ENCODE measurements at places on chromosomes 2 and 18. TPM values are rescaled to one million over a fixed set of nuclear protein-coding genes. Genes with fewer than 3 reads are reported as not detected.

DNA sequence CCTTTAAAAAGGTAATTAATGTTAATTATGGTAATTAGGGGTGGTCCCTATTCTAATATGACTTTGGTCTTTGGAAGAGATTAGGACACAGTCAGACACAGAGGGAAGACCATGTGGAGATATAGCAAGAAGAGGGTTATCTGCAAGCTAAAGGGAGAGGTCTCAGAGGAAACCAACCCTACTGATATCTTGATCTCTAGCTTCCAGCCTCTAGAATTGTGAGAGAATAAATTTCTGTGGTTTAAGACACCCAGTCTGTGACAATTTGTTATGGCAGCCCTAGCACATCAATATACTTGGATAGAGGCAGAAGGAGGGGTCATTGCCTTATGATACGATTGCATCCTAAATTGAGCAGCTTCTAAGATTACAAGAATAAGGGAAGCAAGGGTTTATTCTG lies 21.3 kb upstream of the NT5C1B start:
- no peaks in the 10 kb centered on the region for H3K36me3 ChIP-seq
- H3K4me1 ChIP-seq = no peaks in the 10 kb centered on the region
- no peak for DNase-seq
- H3K4me3 ChIP-seq = no peak overlapping the region

Gene NT5C1B
- not detected for total RNA-seq

Gene RIT2
- total RNA-seq = not detected

GRCh38 chr2:139259422-139260051 lies 479.3 kb upstream of the NXPH2 start:
- H3K4me1 ChIP-seq = no peaks in the 10 kb centered on the region
- no peaks in the 10 kb centered on the region for H3K27me3 ChIP-seq
- H3K4me3 ChIP-seq = no peak overlapping the region
- H3K27ac ChIP-seq = no peak overlapping the region

DNA sequence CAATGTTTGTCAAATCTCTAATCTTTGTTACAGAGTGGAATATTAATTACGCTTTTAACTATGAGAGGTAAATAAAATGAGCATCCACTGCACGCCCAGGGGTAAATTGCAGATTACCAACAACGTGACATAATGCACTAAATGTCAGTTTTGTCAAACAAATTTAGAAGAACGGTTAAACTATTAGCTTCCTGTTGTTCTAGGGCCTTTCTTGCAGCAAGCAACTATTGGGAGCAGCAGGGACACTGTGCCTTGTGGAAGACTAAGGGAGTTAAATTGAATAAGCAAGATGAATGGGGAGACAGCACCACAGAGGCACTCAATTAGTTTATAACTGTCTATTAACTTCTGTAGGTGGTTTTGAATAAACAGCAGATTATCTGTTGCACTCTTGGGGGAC lies 391.0 kb upstream of the RAB12 start:
- no peak overlapping the region for H3K27ac ChIP-seq
- H3K36me3 ChIP-seq = no peaks in the 10 kb centered on the region
- DNase-seq = no peak
- H3K27me3 ChIP-seq = peaks cover 6% of the 10 kb centered on the region
- peaks cover 8% of the 10 kb centered on the region for H3K4me1 ChIP-seq

DNA sequence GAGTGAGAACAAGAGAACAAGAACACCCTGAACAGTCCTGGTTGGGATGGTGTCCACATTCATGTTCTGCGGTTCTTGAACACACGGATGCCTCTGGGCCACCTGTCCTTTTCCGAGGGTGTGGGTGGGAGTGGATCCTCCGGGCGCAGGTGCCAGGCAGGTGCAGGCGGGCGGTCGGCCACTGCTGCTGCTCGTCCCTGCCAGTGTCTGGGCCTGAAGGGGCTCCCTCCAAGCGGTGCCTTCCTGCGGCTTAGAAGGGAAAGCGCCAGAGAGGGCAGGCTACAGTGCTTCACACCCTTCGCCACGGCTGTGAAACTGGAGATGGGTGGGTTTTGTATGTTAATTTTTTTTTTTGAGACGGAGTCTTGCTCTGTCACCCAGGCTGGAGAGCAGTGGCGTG lies 8.0 kb upstream of the D2HGDH start:
- H3K4me3 ChIP-seq = no peak overlapping the region
- peaks cover 5% of the 10 kb centered on the region for H3K36me3 ChIP-seq
- no peaks in the 10 kb centered on the region for H3K27me3 ChIP-seq
- no peak for DNase-seq

Gene GPR45
- 0.22 TPM for total RNA-seq

- H3K27me3 ChIP-seq = no peaks in the 10 kb centered on the region
- no peaks in the 10 kb centered on the region for H3K36me3 ChIP-seq
- no peak overlapping the region for H3K27ac ChIP-seq
- DNase-seq = no peak
- no peak overlapping the region for H3K4me3 ChIP-seq
These were observed 35.1 kb downstream of the GALM start for GRCh38 chr2:38700881-38701458.

DNA sequence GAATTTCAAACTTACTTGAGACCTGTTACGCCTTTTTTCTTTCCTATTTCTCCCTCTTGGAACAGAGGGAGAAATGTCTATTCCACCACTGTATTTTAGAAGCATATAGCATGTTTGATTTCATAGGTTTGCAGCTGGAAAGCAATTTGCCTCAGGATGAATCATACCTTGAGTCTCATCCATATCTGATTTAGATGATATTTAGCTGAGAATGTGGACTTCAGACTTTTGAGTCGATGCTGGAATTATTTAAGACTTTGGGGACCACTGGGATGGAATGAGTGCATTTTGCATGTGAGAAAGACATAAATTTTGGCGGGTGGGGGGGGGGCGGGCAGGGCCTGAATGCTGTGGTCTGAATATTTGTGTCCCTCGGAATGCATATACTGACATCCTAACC lies 282.7 kb upstream of the STON1 start:
- H3K27ac ChIP-seq = no peak overlapping the region
- no peak for DNase-seq
- H3K4me3 ChIP-seq = no peak overlapping the region
- H3K4me1 ChIP-seq = peaks cover 20% of the 10 kb centered on the region
- no peaks in the 10 kb centered on the region for H3K36me3 ChIP-seq

- no peak overlapping the region for H3K27ac ChIP-seq
- no peaks in the 10 kb centered on the region for H3K27me3 ChIP-seq
- H3K36me3 ChIP-seq = peaks cover 12% of the 10 kb centered on the region
- H3K4me1 ChIP-seq = peaks cover 20% of the 10 kb centered on the region
- DNase-seq = no peak
These were observed 129.6 kb downstream of the RBMS1 start for GRCh38 chr2:160363961-160364360.

DNA sequence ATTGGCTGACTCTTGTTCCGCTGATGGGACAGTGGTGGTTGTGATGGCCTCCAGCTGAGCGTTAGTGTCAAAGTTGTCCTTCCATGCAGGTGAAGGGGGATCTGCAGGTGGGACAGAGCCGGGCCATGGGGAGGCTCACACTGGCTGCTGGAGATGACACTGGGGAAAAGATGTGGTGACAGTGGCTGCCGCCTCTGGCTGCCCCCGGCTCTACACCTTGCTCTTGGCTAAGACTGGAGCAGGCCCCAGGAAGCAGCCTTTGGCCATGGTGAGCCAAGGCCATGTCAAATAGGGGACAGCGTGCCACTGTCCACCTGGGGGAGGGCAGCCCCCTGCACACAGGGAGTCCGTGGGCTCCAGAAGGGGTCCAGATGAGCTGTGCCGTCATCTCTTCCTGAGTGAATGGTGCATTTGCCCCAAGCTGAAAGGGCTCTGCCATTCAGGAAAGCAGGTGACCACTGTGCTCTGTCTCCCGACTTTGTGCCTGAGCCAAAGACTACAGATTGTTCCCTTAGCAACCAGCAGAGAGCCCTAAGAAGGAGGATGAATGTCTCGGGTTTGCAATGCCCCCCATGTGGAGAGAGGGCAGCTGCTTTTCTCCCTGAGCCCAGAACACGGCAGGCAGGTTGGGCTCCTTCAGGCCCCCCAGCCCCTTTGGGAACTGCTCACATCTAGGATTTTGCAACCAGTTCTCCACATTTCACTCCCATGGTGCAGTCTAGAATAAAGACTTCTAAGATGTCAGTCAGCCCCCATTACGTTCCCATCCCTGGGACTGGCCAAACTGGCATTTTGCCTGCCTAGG lies 79.1 kb upstream of the BCL2L11 start:
- H3K36me3 ChIP-seq = no peaks in the 10 kb centered on the region
- no peaks in the 10 kb centered on the region for H3K4me1 ChIP-seq
- DNase-seq = no peak
- H3K4me3 ChIP-seq = no peak overlapping the region
- no peak overlapping the region for H3K27ac ChIP-seq
- peaks cover 26% of the 10 kb centered on the region for H3K27me3 ChIP-seq

GRCh38 chr2:157509744-157510143 lies 65.9 kb upstream of the CYTIP start:
- no peaks in the 10 kb centered on the region for H3K27me3 ChIP-seq
- no peak overlapping the region for H3K27ac ChIP-seq
- H3K4me3 ChIP-seq = no peak overlapping the region
- H3K4me1 ChIP-seq = no peaks in the 10 kb centered on the region
- no peak for DNase-seq

Gene EPC2
- 24.8 TPM for total RNA-seq

DNA sequence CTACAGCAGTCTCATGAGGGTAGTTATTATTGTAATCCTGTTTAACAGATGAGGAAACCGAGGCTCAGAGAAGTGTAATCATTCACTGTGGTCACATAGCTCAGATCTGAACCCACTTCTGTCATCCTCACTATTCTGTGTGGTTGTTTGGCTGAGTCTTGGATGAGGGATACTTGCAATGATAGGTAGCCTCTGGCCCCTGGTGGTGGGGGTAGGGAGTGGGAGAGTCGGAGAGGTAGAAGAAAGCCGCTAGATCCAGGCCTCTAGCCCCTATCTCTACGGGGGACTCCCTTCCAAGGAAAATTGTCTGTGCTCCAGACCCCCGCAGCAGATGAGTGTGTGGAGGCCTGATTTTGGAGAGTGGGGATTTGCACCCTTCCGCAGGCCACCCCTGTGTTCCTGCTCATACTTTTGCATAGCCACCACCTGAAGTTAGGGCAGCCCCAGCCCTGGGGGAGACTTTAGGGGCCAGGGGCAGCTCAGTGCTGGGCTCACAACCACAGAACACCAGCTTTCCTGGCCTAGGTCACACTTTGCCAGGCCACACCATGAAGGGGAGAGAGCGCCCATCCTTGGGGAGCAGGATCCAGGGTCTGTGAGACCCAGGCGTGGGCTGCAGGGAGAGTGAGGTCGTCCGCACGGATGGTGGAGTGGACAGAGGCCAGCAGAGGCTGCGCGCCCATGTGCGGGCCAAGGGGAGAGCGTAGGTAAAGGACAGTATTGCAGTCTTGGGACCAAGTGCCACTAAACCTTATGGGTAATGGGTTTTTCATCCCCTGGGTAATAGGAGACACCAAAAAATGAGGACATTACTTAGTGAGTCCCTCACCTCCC lies 148.2 kb downstream of the GLI2 start:
- H3K4me3 ChIP-seq = no peak overlapping the region
- no peak for DNase-seq
- H3K27ac ChIP-seq = no peak overlapping the region
- H3K36me3 ChIP-seq = no peaks in the 10 kb centered on the region

DNA sequence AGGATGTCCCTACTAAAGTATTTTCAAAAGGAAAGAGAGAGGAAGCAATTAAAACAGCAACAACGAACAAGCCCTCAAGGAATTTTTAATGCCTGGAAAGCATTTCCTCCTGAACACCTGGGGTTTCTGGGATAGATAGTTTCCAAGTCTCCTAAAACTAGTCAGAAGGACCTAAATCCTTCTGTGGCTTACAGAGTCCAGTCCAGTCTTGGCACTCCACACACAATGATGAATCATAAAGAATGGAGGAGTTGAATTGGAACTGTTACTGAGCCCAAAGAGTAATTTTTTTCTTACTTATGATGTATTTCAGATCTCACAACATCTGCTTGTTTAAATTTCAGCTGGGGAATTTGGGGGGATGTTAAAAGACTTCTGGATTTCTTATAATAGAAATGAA lies 144.6 kb upstream of the SETBP1 start:
- no peaks in the 10 kb centered on the region for H3K36me3 ChIP-seq
- H3K4me3 ChIP-seq = no peak overlapping the region
- H3K27ac ChIP-seq = no peak overlapping the region
- peak; percentile 86 for DNase-seq
- H3K27me3 ChIP-seq = no peaks in the 10 kb centered on the region

GRCh38 chr2:33106115-33106514 lies 159.4 kb downstream of the LTBP1 start:
- H3K27ac ChIP-seq = no peak overlapping the region
- H3K4me3 ChIP-seq = no peak overlapping the region
- H3K4me1 ChIP-seq = peaks cover 42% of the 10 kb centered on the region
- no peak for DNase-seq

Gene HRH4
- total RNA-seq = 0.17 TPM

- no peak for DNase-seq
- H3K27ac ChIP-seq = no peak overlapping the region
- no peak overlapping the region for H3K4me3 ChIP-seq
- peaks cover 12% of the 10 kb centered on the region for H3K4me1 ChIP-seq
- peaks cover 32% of the 10 kb centered on the region for H3K36me3 ChIP-seq
These were observed 52.1 kb upstream of the RBM44 start for GRCh38 chr2:237746302-237747080.

DNA sequence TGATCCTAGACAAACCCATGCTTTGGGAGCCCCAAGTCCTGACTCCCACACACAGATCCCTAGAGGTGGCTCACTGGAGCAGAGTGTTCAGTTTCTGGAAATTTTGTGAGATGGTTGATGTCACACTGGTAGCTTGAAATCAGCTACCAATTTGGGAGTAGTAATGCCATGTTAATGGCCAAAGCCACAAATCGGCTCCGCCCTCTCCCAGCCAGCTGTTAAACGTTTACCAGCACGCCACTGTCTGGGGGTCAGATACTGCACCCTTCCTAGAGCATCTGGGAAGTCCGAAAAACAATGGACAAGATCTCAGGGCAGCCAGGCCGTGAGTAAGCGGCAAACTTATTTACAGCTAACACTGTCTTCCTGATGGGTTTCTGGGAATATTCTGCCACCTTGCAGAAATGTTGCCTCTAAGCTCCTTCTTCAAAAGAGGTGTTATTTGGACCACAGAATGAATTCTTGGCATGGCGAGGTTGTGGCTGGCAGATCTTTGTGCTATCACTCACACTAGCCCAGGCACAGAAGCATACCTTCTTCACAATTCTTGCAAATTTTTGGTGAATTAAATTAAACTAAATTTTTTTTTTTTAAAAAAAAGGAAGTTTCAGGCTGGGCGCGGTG lies 60.2 kb upstream of the FZD7 start:
- no peaks in the 10 kb centered on the region for H3K27me3 ChIP-seq
- H3K27ac ChIP-seq = no peak overlapping the region
- H3K36me3 ChIP-seq = no peaks in the 10 kb centered on the region
- DNase-seq = no peak

GRCh38 chr2:45011621-45012602 lies 2.7 kb upstream of the SIX2 start:
- H3K4me3 ChIP-seq = no peak overlapping the region
- H3K36me3 ChIP-seq = no peaks in the 10 kb centered on the region
- H3K27ac ChIP-seq = no peak overlapping the region
- peaks cover 86% of the 10 kb centered on the region for H3K27me3 ChIP-seq
- peaks cover 31% of the 10 kb centered on the region for H3K4me1 ChIP-seq

Gene EIF2AK3
- total RNA-seq = 27.1 TPM

DNA sequence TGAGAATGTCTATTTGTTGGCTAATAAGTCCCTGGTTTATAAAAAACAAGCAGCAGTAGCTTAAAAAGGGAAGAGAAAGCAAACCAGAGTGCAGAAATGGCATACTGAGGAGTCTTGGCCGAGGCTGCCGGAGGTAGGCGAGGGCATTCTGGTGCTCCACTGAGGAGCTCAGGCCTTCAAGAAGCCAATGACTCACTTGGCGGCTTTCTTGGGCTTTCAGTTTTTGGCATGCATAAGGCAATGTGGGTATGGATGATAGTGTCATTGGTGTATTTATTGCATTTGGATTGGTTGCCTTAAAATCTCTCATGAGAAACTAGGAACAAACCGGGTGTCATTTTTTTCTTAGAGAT lies 119.6 kb upstream of the ARL5A start:
- peak; percentile 35 for DNase-seq
- H3K4me1 ChIP-seq = no peaks in the 10 kb centered on the region
- H3K36me3 ChIP-seq = no peaks in the 10 kb centered on the region
- H3K27ac ChIP-seq = no peak overlapping the region

Gene TEX44
- total RNA-seq = not detected

All from astrocyte (in vitro differentiated cells and primary cell).